HL-60 (cell line): ENCODE measurements at places on chromosomes 2 and 18.

- DNase-seq: no peak
Observed at GRCh38 chr2:15365411-15365810, 195.7 kb downstream of the NBAS start.

- no peak for DNase-seq
Observed at GRCh38 chr2:172996387-172996961, 79.2 kb upstream of the MAP3K20 start.

- no peak for DNase-seq
Observed at GRCh38 chr2:149629026-149629425, 41.5 kb upstream of the MMADHC start.

- no peak for DNase-seq
Observed at GRCh38 chr18:12857991-12858544, 26.0 kb downstream of the PTPN2 start.

- no peak for DNase-seq
Observed at GRCh38 chr2:205193125-205193835, 489.0 kb upstream of the NRP2 start.

DNA sequence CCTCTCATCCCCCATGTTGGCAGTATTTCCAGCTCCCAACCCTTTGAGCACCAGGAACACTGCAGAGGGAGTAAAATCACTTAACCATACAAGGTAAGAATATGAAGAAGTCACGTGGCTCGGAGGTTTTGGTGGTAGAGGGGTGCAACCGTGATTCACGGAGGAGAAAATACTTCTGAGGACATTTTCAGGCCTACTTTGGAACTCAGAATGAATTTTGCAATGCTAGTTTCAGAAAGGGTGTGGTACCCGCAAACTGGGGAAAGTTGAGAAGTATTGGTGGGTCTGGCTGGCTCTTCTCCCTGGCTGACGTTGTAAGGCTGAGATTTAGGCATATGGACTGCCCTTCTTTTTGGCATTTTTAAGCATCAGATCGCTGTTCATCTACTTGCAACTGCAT, 442 bp downstream of the SERPINB5 start:
- no peak for DNase-seq

DNA sequence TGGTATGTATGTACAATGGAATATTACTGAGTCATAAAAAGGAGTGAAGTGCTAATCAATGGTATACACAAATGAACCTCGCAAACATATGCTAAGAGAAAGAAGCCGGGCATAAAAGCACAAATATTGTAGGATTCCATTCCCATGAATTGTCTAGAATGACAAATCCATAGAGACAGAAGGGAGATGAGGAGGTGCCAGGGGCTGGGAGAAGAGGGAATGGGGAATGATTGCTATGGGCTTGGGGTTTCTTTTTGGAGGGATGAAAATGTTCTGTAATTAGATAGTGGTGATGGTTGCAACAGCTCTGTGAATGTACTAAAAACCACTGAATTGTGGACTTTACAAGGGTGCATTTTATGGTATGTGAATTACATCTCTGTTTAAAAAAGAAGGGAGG, 73.5 kb downstream of the GLI2 start:
- no peak for DNase-seq

- no peak for DNase-seq
Observed at GRCh38 chr2:173652311-173652710, 297.6 kb downstream of the CDCA7 start.

GRCh38 chr18:51821610-51822009, 518.4 kb upstream of the DCC start:
- DNase-seq: no peak

DNA sequence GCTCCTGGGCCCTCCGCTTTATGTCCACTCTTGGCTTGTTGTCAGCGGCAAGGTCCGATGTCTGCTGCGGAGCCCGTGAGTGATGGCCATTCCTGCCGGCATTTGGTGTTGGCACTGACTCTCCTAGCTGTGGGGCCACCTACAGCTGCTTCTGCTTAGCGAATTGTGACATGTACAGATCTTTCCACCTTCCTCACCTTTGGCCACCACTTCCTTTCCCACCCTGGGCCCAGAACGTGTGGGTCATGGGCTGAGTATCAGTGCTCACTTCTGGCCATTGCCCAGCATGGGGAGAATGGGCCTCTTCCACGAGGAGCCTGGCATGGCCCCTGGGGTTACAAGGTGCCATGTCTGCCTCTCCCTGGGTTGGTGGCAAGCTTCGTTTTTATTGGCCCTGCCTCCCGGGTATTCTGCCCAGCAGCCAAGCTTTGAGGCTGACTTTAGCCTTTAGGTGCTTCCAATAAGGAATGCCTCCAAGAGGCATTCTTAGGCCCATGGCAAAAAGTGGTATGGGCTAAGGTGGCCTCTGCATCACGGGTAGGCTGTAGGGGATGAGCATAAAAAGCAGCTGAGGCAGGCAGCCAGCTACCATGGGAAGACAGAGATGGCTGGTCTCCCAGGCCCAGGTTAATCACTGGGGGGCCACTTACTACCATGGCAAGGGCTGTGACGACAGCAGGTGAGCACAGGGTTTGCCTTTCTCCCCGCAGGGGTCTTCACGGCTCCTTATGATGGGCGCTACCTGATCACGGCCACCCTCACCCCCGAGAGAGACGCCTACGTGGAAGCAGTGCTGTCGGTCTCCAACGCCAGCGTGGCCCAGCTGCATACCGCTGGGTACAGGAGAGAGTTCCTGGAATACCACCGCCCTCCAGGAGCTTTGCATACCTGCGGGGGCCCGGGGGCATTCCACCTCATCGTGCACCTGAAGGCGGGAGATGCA, 65.8 kb downstream of the EMILIN2 start:
- no peak for DNase-seq

GRCh38 chr2:21047141-21048009, 3.5 kb upstream of the APOB start:
- DNase-seq: no peak

GRCh38 chr2:237412988-237413776, 782 bp downstream of the COL6A3 start:
- no peak for DNase-seq

GRCh38 chr2:134271758-134272157, 17.9 kb downstream of the MGAT5 start:
- DNase-seq: no peak

DNA sequence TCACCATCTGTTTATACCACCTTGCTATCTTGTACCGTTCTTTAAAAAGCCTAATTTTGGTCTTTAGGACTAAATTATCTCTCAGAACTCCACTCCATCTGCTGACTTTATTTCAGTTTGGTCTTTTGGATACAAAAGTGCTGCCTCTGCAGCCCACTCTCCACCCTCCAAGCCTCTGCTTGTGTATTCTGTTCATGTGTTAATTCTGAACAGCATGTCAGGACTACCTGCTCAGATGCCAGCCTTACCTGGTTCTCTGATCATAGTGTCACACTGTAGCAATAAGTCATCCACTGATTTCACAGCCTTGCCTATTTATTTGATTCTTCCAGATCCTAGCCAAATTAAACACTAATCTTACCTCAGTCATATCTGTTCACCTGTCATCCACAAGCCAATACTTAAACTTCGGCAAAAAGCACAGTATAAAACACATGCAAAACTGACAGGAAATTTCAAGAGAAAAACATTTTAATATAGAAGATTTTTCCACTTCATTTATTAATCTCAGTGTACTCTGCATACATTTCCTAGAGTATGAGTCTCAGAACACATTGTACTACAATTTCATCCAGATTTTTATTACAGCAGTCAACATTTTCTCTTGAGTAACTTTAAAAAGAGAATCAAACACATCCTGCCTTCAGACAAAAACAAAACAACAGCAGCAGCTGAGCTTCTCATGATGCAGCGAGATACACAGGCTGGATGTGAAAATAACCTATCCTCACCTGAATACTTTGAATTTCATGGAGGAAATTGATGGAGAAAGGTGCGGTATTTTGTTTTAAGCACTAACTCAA, 64.9 kb downstream of the PPP1R1C start:
- no peak for DNase-seq
